ENCODE measurements at places on chromosomes 16 and 17. TPM values are rescaled to one million over a fixed set of nuclear protein-coding genes. Genes with fewer than 3 reads are reported as not detected.

DNA sequence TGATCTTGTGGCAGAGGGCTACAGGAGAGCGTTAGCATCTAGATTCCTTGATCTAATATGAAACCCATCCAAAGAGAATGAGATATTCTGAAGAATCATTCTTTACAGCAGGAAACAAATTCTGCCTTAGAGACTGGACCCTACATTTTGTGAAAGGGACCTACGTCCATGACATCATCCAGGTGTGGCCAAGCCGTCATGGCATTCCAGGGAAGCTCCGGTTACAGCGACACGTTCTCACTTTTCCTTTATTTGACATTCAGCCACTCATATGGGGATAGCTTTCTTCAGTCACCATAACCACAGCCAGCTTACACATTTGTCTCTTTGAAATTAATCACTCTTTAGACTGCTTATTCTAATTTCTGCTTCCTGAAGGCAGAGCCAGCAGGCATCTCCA, 408.1 kb downstream of the XYLT1 start:
- no peak for DNase-seq

GRCh38 chr17:15882058-15882720, 62.7 kb upstream of the ADORA2B start:
- no peak for DNase-seq

GRCh38 chr16:83345846-83346640, 461.7 kb upstream of the HSBP1 start:
- no peak for DNase-seq

DNA sequence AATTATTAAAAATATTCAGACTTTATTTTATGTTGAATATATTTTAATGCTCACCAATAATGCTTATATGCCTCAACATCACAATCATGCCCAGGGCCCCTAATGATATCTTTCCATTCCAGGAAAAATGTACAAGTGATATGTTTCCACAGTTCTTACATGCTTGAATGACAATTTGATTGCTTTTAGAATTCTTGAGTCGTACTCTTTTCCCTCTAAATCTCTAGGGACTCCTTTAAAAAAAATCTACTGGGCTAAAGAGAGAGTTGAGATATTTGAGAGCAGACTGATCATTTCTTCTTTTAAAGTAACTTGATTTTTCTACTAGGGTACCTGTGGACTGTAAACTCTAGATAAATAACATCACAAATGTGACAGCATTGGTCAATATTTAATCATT, 18.2 kb upstream of the HLF start:
- no peak for DNase-seq

GRCh38 chr16:86249631-86250030, 260.7 kb upstream of the FOXF1 start:
- DNase-seq = no peak

DNA sequence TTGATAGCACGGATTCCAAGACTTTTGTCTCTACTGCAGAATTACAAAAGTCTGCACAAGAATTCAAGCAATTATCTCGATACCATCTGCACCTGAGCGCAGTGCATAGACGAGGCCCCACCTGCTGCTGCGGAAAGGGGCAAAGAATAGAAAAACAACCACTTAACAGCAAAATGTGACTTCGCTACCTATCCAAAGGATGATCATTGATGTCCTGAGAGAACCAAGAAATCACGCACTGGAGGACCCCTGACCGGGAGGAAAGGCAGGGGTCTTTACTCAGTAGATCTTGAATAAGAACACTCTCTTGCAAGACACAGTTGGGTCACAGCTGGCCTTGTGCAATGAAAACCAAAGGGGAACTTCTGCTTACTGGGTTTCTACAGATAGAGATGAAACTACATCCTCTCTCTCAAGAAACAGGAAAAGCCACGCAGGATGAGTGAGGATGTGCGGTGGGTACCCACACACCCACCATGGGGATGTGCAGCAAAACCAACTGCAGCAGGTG, 147.4 kb upstream of the RPH3AL start:
- DNase-seq = no peak

GRCh38 chr17:40347319-40348135, 17.0 kb downstream of the GJD3 start:
- DNase-seq = no peak

- no peak for DNase-seq
Measured at GRCh38 chr16:83717814-83718213, 90.0 kb upstream of the HSBP1 start.

DNA sequence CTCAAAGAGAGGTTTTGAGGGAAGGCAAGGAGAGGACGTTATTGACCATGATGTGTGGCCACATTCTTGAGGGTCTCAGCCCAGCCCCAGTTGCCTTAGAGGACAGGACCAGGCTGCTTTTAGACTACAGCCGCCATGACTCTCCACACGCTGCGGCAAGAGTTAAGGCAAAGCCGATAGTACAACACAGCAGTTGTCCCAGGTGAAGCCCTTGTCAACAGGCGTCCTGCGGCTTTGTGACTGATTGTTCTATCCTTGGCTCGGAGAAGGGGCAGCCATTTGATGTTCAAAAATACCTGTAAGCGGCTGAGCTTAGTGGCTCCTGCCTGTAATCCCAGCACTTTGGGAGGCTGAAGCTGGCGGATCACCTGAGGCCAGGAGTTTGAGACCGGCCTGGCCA, 28.8 kb downstream of the TMEM92 start:
- no peak for DNase-seq

DNA sequence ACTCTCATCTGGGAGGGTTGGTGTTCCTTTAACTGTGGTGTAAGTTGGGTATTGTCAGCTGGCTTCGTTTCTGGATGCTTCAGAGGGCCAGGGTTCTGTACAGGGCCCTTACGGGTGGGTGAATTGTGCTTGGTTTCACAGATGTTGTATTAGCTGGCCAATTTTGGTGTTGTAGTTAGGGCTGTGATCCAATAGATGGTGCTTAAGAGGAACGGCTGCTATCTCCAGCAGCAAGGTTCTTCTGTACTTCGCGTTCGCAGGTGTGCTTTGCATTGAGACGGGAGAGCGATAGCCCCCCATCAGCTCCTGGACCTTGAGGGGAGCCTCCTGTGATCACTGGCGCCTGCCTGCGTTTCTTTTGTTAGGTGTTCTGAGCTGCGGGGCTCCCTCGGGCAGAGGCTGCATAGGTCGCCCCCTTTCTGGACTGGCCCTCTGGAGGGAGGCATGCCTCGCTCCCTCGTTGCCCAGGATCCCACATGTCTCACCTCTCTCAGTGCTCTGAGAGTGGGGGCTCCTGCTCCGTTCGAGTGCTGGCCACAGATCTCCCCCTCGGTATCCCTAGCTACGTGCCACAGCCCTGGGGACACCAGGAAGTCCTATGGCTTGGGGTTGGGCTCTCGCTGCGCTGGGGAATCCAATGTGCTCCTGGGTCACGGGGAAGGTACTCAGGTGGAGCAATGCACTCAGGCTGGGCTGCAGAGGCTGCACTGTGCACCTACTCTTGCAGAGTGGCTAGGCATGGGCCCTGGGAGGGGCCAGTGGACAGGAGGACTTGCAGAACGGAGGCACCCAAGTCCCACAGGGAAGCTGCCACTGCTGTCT, 837 bp upstream of the PRDM7 start:
- DNase-seq = no peak

DNA sequence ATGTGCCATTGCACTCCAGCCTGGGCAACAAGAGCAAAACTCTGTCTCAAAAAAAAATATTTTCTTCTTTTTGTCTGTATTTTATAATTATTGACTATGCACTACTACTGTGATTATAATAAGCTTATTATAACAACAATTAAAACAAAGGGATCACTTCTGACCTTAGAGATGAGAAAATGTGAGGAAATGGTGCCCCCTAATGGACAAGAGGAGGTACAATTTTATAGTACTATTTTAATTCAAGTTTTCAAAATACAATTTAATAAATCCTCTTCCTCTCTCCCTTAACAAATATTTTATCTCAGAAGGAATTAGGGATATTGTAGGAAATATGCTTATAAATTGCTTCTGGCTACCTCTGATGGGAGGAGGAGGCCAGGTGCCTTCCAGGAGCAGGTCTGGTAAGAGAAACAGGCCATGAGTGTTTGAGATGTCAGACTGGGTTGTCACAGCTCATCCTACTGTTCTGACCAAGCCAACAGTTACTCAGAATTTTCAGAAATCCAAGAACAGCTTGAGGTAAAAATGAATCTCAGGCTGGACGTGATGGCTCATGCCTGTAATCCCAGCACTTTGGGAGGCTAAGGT, 14.0 kb downstream of the VPS53 start:
- no peak for DNase-seq

GRCh38 chr16:66318505-66318904, 48.0 kb upstream of the CDH5 start:
- DNase-seq = no peak

GRCh38 chr17:39700148-39700987, 504 bp downstream of the ERBB2 start:
- DNase-seq = no peak

DNA sequence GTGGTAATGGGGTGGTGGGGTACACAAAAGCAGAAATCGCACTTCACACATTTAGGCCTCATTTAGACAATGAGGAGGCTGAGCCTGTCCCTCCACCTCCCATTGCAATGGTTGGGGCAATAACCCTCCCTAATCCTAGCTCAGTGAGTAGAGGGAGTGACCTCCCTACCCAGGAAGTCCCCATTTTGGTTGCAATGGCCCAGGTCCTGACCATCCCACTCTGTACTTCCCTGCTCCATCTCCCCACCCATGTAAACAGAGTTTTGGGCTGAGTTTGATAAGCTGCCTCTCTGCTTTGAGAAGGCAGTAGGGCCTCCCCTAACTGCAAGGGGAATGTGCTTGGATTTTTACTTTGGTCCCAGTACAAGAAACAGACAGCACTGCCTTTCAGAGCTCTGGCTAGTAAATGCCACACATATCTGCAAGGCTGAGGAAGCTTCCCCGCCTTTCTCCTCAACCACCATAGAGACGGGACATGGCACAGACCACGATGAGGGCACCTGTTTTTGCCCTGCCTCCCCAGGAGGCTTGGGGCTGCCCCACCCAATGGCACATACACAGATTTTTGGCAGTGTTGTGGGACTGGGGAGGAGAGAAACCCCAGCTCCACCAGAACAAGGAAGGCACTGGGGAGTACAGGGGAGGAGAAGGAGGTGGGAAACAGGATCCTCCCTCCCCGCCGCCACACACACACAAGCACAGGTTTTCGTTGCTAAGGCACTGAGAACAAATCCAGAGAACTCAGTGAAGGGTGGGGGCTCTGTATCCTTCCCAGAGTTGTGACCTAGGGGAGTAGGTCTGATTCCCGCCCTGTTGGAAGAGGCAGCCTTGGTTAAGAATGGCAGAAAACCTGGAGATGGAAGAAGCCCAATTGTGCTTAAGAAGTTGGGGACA, 7.3 kb downstream of the VAT1 start:
- peak; percentile 24 for DNase-seq

- peak; percentile 89 for DNase-seq
Measured at GRCh38 chr17:31843070-31843745, 15.8 kb downstream of the COPRS start.

GRCh38 chr16:84942786-84943185, 68.5 kb downstream of the ZDHHC7 start:
- no peak for DNase-seq

GRCh38 chr16:774086-775001, 13.8 kb downstream of the MSLN start:
- DNase-seq = no peak

DNA sequence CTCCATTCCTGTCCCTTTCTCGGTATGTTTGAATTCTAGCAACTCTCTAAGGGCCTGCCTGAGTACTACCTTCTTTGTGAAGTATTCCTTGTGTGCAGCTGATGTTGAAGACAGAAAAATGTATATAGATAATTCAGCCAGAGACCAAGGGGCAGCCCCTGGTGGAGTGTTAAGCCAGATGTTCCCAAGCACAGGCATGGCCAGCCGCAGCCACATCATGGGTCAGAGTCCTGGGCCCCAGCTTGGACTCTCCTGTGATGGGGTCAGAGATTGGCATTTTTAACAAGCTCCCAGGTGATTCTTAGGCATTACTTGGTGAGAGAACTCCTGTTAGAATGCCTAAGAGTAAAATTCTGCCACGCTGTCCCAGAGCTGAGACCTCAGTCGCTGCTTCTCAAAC, 100.8 kb downstream of the IRF8 start:
- DNase-seq = peak; percentile 55

- DNase-seq = no peak
Measured at GRCh38 chr16:1938316-1938715, 4.7 kb downstream of the MSRB1 start.

DNA sequence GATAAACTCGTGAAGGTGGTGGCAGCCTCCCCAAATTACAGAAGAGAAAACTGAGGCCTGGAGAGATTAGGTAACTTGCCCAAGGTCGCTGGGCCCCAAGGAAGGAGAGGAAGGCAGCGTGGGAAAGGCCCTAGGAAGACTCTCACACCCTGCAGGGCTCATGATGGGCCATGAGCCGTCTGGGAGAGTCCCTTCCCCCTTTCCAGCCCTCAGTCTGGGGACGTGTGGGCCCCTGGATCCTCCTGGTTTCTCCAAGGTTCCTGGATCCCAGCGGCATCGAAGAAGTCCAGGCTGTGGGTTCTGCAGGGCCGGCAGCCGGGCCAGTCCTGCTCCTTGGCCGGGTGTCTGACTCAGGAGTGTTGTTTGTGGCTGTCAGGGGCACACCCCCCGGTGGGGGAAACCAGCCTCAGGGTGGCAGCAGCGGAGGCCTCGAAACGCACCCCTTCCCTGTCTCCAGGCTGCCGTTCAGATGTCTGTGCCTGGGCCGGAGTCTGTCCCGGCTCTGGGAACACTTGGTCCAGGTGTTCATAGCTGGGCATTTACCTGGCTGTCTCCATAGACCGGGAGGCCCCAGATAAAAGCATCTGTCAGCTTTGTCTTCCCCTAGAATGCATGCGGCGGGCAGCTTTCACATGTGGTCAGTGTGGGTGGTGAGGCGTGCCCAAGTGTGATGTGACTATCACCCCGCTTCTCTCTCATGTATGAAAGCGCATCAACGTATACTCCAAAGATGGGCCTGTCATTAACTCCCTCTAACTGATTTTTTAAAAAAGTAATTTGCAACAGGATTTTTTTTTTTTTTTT, 3.7 kb upstream of the RAP1GAP2 start:
- no peak for DNase-seq

MYO15B gene
- 33.1 TPM for total RNA-seq

LYRM1 gene
- total RNA-seq = 44.8 TPM

EVI2A gene
- total RNA-seq = 7.1 TPM

CEP20 gene
- 37.8 TPM for total RNA-seq

TBC1D3E gene
- total RNA-seq = not detected

VKORC1 gene
- total RNA-seq = 107 TPM

AATK gene
- 0.16 TPM for total RNA-seq
